ENCODE measurements at places on chromosomes 4 and X. TPM values are rescaled to one million over a fixed set of nuclear protein-coding genes. Genes with fewer than 3 reads are reported as not detected.

FRMPD4 gene
- total RNA-seq: under 0.01 TPM

HPSE gene
- total RNA-seq: 1.3 TPM

GLRB gene
- 5.1 TPM for total RNA-seq

MYOZ2 gene
- total RNA-seq: 0.28 TPM

HSD17B13 gene
- not detected for total RNA-seq

FRAS1 gene
- total RNA-seq: 4.1 TPM

SPANXC gene
- not detected for total RNA-seq

ACOX3 gene
- 42.5 TPM for total RNA-seq

ADGRL3 gene
- total RNA-seq: 4.3 TPM

Data from endothelial cell of coronary artery (primary cell).